ENCODE measurements at places on chromosomes 12 and 14.

DNA sequence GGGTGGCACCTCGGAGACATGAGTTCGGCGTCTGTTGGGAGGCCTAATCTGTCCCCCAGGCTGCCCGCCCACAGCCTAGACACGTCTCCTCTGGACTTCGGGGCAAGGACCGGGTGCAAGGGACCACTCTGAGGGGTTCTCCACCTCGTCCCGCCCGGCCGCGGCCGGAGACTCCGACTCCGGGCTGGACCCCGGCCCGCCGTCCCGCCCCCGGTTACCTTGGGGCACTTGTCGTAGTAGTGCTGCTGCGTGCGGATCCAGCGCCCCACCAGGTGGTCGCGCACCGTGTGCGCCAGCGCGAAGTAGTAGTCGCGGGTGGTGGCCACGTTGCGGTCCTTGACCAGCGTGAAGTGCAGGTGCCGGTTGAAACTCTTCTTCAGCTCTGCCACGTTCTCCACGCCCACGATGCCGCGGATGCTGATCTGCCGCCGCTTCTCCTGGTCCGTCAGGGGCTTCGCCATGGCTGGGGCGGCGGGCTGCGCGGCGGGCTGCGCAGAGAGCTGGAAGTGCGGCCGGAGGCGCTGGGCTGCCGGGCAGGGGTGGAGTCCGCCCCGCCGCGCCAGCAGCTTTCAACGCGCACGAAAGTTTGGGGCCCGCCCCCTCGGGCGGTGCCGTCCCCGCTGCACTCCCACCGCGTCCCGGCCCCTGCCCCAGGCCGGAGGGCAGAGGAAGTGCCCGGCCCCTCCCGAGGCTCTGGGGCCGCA lies at the start of gene PYGL:
Gene PYGL, minus strand, starts transcription at position 541 of the 704 bp plus-strand sequence. Its CDS starts 80 bp downstream, at position 461.
- peak; percentile 82 for DNase-seq

GRCh38 chr12:87529413-87529812 lies 499.8 kb downstream of the C12orf50 start:
- DNase-seq, result no peak

DNA sequence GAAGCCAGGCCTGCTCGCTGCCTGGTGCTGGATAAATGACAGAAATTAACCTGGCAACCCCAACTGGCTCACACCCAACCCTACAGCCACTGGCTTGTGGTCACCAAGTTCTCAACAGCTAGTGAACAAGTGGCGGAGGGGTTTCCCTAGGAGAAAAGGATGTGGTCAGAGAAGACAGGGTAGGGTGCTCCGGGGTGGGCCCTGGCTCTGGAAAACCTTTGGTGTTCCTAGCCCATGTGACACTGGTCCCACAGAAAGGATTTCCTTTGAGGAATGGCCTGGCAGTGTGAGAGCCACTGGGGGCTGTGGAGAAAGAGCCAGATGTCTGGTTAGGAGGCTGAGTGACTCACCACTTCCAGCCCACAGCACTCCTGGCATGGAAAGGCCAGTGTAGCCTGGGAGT lies 8.7 kb downstream of the SYNE3 start:
- peak; percentile 11 for DNase-seq

GRCh38 chr12:73769337-73769736 lies 768.3 kb upstream of the ATXN7L3B start:
- no peak for DNase-seq

DNA sequence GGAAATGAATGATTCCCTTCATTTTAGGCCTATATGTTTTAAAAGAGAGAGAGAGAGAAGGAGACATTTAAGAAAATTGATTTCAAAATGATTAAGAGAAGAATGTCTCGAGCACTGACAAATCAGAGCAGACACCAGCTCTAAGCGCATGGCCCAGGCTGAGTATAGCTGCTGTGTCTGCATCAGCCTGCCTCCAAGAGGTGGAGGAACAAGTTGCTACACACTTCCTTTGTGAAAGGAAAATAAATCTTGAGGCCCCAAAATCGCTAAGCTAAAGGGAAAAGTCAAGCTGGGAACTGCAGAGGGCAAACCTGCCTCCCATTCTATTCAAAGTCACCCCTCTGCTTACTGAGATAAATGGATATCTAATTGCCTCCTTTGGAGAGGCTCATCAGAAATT lies 728.7 kb upstream of the TMEM132C start:
- DNase-seq, result no peak
